Kidney (tissue), 22 donors: ENCODE measurements at places on chromosomes 2 and 18.

DNA sequence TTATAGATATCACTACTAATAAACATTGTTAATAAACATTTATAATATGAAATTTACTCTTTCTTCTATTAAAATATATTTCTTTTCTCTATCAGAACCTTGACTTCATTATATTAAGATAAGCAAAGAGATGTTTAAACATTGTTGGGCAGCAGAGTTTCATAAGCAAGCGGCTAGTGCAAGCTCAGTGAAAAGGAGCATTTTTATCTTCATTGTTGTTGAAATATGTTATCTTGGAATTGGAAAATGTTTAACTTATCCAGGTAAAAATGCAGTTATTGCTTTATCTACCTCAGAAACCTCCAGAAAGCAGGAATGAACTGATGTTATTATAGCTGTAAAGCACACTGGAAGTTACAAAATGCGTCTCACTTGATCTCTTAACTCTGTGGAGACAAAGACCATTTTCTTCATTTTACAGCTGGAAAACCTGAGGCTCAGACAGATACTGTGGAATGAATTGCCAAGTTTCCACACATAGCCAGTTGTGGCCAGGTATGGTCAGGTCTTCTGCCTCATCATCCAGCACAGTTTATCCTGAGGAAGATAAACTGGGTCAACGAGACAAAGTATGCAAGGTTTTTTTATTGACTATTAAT, 934.6 kb upstream of the FAM98A start:
- no peaks in the 10 kb centered on the region for H3K36me3 ChIP-seq
- H3K27ac ChIP-seq: no peak overlapping the region
- no peak for DNase-seq
- H3K4me1 ChIP-seq: no peaks in the 10 kb centered on the region
- no peak overlapping the region for H3K4me3 ChIP-seq

- H3K36me3 ChIP-seq: no peaks in the 10 kb centered on the region
- H3K27me3 ChIP-seq: no peaks in the 10 kb centered on the region
- H3K4me1 ChIP-seq: no peaks in the 10 kb centered on the region
- H3K4me3 ChIP-seq: no peak overlapping the region
- no peak overlapping the region for H3K27ac ChIP-seq
These were observed 318.0 kb downstream of the ZEB2 start for GRCh38 chr2:144201868-144202468.

GRCh38 chr2:3285901-3286645, 91.5 kb downstream of the EIPR1 start:
- no peak for DNase-seq
- peaks cover 5% of the 10 kb centered on the region for H3K4me1 ChIP-seq

GRCh38 chr18:76353500-76353899, 141.5 kb downstream of the ZNF516 start:
- no peak for DNase-seq
- H3K4me1 ChIP-seq: no peaks in the 10 kb centered on the region
- H3K4me3 ChIP-seq: no peak overlapping the region
- no peak overlapping the region for H3K27ac ChIP-seq
- peaks cover 5% of the 10 kb centered on the region for H3K36me3 ChIP-seq
